ENCODE measurements at places on chromosomes 11 and 22.

DNA sequence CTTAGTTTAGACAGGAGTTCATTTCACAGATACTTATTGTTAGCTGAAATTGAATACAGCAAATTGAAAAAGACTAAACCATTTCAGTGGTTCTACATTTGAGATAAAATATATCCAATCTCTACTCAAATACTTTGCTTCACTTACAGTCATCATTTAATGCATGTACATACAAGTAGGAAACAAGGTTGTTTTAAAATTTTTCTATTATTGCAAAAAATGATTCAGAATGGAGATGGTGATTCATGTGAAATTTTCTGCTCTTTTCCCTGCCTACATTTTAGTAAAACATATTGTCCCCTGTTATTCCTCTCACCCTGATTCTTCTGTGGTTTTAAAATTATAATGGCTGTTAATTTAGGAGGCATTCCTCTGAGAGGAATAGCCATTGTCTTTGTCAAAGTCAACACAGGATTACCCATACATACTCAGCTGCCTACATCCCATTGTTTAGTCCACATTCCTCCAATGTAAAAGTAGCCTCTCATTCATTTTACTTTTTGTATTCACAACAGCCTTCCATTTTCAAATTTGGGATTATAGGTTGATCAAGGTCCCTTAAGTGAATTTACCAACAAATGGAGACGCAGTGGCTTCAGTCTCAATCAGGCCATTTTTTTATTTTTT lies 60.1 kb downstream of the TRPC6 start:
- no peak for DNase-seq

DNA sequence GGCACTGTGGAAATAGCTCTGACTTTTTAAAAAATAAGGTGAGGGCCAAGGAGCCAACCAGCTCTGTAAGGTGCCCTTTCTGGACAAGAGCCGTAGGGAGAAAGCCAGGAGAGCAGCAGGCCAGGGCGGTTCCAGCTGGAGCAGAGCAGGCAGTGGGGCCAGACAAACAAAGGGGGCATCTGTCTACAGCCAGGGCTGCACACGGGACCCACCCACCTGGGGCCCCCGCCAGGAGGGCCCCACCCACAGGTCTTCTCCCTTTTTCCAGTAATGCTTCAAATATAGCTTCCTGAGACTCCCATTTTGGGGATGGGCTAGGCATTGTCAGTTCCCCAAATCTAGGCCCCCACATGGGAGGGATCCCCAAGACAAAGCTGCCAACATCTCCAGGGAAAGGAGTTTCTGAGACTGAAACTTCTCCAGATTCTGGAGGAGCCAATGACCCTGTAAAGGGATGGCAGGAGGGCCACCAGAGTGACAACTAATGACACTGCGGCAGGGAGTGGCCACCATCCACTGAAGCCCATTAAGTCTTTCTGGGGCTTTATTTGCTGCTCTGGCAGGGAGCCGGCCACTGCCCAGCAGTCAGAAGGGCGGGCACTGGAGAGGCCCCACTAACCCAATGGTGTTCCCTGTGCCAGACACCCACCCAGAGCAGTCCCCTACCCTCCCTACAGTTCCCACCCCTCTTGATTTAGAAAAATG lies 1.9 kb downstream of the ZFTA start:
- DNase-seq: no peak

- DNase-seq: no peak
Observed at GRCh38 chr22:25282346-25282670, 62.9 kb downstream of the CRYBB2 start.

GRCh38 chr22:25490896-25491295 lies 73.6 kb upstream of the GRK3 start:
- no peak for DNase-seq

- no peak for DNase-seq
Observed at GRCh38 chr22:26586556-26587325, 3.2 kb downstream of the TPST2 start.

- DNase-seq: no peak
Observed at GRCh38 chr11:130601141-130601540, 152.7 kb downstream of the ADAMTS15 start.

DNA sequence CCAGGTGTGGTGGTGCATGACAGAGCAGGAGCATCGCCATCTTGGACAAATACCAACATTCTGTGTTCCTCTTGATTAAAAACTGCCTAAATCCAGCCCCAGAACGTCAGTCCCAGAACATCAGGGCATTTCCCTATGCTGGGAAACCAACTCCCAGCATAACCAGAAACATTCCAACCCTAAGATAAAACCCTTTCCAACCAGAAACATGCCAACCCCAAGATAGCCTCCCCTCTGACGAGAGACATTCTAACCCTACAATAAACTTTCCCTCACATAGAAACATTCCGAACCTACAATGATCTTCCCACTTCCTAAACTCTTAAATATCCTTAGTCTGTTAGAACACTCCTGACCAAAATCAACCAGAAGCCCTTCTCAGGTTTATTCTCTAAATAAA lies 11.6 kb downstream of the PLAAT4 start:
- no peak for DNase-seq

GRCh38 chr22:25698978-25699377 lies 43.0 kb upstream of the MYO18B start:
- DNase-seq: no peak

GRCh38 chr22:19524170-19525115 lies at the start of gene CLDN5:
Gene CLDN5 (minus strand): TSS chr22:19524410. CDS start chr22:19524255, 155 bp downstream.
- no peak for DNase-seq

DNA sequence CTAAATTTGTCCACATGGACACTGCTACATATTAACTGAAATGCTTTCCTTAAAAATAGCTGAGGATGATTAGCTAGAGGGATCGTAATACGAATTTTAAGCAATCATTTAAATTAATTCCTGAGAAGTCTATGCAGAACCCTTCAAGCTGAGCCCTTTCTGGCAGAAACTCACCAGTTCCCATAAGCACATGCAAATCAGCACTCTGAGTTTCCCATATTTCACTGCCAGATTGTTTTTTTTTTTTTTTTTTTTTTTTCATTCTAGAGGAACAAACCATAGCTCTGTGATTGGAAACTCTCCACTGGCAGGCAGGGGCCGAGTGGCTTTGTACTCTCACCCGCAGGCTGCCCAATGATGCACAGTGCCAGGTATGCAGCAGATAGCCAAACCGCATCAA lies 145.6 kb downstream of the EFCAB6 start:
- no peak for DNase-seq

DNA sequence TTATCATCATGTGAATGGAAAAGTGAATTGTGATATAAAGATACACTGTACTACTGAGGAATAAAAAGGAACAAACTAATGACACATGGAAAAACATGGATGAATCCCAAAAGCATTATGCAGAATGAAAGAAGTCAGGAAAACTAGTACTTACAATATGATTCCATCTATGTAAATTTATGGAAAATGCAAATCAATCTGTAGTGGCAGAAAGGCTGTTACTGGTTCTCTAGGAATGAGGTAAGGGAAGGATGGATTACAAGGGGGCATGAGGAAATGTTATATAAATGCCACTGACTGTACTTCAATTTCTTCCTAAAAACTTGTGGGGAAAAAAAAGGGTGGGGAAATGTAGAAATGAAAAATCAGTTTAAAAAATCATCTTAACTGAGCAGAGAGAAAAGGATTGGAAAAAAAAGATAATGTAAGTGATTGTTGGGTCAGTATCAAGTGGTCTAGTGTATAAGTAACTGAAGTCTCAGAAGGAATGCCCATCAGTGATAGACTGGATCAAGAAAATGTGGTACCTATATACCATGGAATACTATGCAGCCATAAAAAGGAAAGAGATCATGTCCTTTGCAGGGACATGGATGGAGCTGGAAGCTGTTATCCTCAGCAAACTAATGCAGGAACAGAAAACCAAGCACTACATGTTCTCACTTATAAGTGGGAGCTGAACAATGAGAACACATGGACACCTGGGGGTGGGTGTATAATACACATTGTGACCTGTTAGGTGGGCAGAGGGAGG lies 48.8 kb downstream of the USP35 start:
- no peak for DNase-seq

DNA sequence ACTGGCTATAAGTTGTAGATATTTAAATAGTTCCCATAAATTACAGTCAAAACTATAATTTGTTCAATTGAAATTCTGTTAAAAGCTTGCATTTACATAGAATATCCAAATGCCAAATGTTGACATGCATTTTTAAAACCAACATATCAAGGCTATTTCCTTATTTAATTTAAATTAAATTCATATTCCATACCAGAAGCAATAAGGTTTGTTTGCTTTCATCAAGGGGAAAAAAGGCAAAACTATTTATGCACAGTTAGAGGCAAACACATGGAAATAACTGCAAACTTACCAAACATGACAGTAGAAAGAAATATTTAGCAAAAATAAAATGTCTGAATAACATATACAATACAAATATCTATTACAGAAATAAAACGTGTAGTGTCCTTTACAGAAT lies 1581.2 kb upstream of the TENM4 start:
- no peak for DNase-seq

- DNase-seq: no peak
Observed at GRCh38 chr11:128834157-128834556, 32.9 kb downstream of the KCNJ1 start.

GRCh38 chr11:95922536-95923438 lies 1.1 kb downstream of the MTMR2 start:
- DNase-seq: no peak

DNA sequence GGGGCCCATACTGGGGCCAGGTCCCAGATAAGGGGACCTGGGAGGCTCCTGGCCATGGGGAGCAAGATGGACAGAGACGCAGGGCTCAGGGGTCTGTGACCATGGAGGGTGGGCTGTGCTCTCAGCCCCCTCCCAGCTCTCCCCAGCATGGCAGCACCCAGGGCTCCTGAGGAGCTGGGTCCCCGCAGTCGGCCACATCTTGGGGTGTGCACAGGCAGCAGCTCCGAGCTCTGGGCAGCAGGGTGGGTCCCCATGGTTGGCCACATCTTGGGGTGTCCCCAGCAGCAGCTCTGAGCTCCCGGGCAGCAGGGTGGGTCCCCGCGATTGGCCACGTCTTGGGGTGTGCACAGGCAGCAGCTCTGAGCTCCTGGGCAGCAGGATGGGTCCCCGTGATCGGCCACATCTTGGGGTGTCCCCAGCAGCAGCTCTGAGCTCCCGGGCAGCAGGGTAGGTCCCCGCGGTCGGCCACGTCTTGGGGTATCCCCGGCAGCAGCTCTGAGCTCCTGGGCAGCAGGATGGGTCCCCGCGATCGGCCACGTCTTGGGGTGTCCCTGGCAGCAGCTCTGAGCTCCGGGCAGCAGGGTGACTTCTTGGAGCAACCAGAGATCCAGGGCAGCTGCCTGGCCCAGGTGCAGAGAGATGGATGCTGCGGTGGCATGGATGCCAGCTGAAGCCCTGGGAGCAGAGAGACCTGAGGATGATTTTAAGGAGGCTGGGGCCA lies 18.3 kb upstream of the MUC5B start:
- DNase-seq: no peak
